ENCODE measurements at places on chromosomes 2 and 18. TPM values are rescaled to one million over a fixed set of nuclear protein-coding genes. Genes with fewer than 3 reads are reported as not detected.

CYRIA gene
- total RNA-seq, result 1.7 TPM

UGT1A3 gene
- not detected for total RNA-seq

TUBB8B gene
- total RNA-seq, result 0.17 TPM

TEX44 gene
- total RNA-seq, result not detected

ST6GAL2 gene
- total RNA-seq, result 13.1 TPM

AFF3 gene
- total RNA-seq, result 0.37 TPM

ANKRD39 gene
- 13.1 TPM for total RNA-seq

HOXD13 gene
- 0.07 TPM for total RNA-seq

SPR gene
- total RNA-seq, result 8.0 TPM

All from H7 (cell line).